Cerebellum (tissue), 4 donors: ENCODE measurements at places on chromosomes 6 and 20. TPM values are rescaled to one million over a fixed set of nuclear protein-coding genes. Genes with fewer than 3 reads are reported as not detected.

The RSPH9 gene
- 3.4 TPM for total RNA-seq

The HELZ2 gene
- 6.7 TPM for total RNA-seq

The SLC17A9 gene
- total RNA-seq = 0.36 TPM

The PHF10 gene
- 46.2 TPM for total RNA-seq
